GM12864 (cell line): ENCODE measurements at places on chromosomes 4 and X.
A peak's percentile ranks its signal among the peaks of the same experiment; 100 is the strongest.

DNA sequence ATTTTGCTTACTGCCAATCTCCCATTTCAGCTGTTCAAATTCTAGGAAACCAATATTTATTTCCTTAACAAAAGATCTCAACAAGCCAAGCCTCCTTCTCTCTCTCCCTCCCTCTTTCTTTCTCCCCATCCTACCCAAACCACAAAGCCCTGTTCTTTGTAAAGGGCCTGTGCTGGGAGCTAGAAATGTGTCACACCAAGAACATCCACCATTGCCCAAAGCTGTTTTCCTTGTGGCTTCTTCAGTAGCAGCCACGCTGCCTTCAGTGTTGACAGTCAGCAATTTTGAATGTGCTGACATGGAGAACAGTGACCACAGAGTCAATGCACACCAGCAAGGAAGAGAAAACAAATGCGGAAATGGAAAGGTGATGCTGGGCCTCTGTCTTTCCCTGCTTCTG is 203.0 kb downstream of the MAML3 start:
- no peak for DNase-seq

GRCh38 chr4:70473679-70474078 is 1.7 kb downstream of the MUC7 start:
- DNase-seq = no peak

GRCh38 chrX:23773601-23774175 is 9.3 kb upstream of the SAT1 start:
- DNase-seq = no peak

DNA sequence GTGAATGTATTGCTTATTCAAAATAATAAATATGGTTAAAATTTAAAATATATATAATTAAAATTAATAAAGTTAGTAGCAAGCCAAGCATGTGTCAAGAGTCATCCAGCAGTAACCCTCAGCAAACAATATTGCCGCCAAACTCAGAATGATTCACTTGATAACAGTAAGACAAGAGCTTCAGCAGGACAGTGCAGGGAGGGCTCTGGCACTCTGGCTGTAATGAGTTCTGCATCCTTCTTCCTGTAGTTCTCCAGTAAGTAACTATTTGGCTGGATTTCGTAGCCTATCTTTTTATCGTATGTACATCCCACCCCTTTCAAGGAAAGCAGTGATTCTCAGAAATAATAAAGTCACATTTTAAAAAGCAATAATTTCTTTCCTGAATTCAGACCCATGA is 17.6 kb downstream of the OTUD6A start:
- no peak for DNase-seq

GRCh38 chrX:46849933-46850332 is 13.1 kb downstream of the RP2 start:
- DNase-seq = no peak

- no peak for DNase-seq
These were observed 28.3 kb upstream of the PLCXD1 start for GRCh38 chrX:252957-253291.

DNA sequence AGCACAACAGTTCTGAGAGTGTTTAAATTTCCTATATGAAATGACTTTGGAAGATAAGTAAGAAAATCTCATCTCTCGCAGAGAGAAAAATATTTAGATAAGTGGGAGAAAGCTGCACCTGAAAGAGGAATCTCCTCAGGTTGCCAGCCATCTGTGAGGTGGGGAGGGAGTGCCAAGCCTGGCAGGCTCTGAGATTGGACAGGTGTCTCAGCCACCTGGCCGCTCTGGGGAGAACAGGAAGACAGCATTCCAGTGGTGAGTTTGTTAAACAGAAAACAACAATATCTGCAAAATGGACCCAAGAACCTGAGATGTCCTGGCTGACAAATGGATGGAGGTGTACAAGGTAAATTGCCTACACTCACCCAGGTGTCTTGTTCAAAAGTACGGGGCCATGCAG is 31.3 kb downstream of the EMCN start:
- no peak for DNase-seq

DNA sequence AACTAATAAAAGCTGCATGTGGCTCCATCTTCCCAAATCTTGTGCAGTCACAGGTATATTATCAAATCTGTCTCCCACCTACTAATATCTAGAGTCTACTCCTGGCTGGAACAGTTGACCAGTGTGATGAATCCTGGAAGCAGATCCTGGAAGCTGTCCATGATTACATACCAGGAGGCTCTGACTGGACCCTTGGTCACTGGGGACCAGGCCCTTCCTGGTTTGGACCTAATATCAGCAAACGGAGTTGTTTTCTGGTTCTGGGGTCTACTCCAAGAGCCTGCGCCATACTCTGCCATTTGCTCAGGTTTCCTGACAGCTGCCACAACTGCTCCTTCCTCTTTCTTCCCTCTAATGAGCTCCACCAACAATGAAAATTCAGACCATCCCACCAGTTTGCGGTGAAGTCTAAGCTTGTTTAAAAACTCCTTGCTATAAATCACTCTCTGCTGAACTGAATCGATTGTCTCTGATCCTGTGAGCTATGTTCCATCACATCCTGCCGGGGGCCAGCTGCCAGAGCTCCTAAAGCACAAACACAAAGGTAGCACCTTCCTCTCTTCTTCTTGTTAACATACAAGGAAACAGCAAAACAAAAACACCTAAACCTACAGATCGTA is 114.2 kb downstream of the PALLD start:
- no peak for DNase-seq

GRCh38 chrX:23662187-23662586 is 5.1 kb upstream of the PRDX4 start:
- peak; percentile 10 for DNase-seq

DNA sequence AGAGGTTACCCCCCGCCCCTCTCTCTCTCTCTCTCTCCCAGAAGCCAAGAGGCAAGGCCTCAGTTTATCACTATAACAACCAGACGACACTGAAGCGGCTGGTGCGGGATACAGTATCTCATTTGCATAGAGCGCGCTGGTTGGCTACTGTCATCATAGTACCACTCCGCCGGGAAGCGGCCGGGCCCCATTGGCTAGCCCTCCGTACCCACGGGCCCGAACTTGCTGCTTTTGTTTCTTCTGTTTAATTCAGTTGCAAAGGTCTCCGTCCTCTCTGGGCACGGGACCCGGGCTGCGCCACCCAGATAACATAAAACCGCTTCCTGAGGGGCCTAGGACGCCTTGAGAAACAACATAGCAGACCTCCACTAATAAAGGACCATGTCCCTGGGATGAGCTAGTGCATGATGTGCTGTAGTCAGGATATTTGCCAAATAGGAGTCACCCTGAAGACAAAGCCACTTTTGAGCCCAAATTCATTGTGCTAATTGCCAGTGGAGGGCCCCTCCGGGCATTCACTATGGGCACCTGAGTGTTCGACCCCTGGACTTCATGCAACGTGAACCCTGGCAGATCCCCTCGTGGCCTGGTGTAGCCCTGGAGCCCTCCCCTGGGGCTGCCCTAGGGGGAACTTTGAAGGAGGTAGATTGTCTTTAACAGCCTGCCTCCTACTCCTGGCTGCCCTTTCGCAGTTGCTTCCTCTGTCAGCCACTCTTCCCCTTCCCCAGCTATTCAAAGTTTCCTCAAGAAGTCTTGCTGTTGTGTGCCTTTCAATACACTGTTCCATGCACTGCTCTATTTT is at the start of gene PCYT1B:
Gene PCYT1B, minus strand, starts transcription at position 91 of the 802 bp plus-strand sequence. CDS start 242 bp downstream, outside the sequence.
- DNase-seq = no peak

DNA sequence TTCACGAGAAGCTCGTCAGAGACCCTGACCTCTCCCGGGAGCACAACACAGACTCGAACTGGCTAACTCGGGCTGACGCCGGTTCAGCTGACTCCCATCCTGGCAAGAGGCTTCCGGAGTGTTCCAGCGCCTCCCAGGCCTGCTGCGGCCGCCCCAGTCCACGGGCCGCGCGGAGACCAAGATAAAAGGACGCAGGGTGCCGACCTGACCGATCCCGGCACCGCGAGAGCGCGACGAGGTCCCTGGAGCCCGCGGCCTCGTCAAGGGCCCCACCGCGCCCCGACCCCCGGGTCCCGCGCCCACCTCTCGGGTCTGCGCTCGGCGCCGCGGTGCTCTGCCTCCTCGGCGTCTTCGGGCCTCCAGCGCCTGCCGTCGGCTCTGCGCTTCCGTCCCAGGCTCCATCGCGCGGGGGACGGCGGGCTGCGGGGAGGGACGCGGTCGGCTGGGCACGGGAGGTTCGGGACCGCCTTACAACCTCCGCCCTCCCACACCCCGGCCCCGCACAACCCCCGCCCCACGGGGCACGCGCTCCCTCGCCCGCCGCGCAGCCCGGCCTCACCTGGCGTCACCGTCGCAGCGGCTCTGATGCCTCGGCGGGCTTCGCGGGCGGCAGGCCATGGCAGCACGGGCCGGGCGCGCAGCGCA is 426 bp downstream of the SLBP start:
- no peak for DNase-seq

GRCh38 chrX:452598-452997 is 65.9 kb upstream of the PPP2R3B start:
- no peak for DNase-seq

GRCh38 chrX:151818828-151819227 is 84.3 kb downstream of the CNGA2 start:
- DNase-seq = no peak

- DNase-seq = no peak
These were observed 183.4 kb upstream of the MAP3K15 start for GRCh38 chrX:19698691-19699090.

GRCh38 chr4:160510928-160511327 is 1408.0 kb downstream of the RAPGEF2 start:
- no peak for DNase-seq

GRCh38 chr4:159206427-159206871 is 103.6 kb downstream of the RAPGEF2 start:
- DNase-seq = peak; percentile 80

GRCh38 chr4:124212815-124213630 is 499.5 kb downstream of the ANKRD50 start:
- DNase-seq = no peak

DNA sequence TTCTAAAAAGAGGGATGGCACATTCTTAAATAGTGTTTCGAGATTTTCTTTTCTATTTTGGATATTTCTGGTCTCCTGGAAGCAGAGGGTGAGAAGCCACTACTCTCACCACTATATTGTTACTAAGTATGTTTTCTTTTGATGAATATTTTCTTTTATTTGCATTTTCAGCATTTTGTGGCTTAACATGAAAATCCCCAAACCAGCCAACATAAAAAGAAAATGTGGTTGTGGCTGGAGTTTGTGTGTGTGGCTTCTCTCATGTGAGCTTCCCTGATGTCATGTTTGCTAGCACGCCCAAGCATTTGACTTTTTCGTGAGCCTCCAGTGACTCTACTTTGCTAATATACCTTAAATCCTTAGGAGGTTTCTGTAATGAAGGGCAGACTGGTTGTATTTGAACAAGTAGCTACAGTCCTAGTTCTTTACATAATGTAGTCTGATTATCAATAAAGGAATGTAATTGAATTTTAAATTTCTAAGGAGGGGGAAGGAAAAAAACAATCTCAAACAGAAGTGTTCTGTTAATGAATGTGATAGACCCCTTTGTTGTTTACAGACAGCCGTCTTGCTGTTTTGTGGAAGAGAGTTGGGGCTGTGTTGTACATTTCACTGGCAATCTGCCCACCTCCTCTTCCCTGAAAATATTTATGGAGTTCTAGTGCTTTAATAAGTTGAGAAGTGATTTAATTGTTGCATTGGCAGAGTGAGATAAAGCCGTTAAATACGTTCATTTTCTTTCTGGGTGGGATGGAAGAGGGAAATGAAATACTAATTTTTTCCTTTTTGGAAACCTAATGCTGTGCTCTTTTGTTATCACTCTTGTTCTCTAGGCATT is 114.6 kb downstream of the ARHGAP10 start:
- DNase-seq = peak; percentile 41

GRCh38 chr4:171441300-171441941 is 371.8 kb upstream of the GALNTL6 start:
- DNase-seq = no peak

DNA sequence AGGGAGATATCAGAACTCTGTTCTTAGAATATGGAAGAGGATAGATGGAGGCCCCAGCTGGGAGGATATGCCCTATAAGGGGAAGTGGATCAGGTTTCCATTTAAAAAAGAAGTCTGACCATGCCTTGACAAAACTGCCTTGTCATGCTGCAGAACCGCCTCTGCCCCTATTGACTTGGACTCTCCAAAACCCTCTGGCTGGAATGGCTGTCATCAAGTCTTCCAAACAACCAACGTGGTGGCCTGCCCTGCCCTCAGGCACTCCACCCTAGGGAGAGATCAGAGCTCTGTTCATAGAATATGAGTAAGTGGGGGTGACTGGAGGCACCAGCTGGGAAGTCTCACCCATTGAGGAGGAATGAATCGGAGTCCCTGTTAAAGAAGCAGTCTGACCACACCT is 114.9 kb downstream of the VSIG4 start:
- DNase-seq = no peak

GRCh38 chr4:140330311-140330900 is 43.0 kb upstream of the SCOC start:
- DNase-seq = no peak

GRCh38 chr4:183838987-183839712 is 66.0 kb upstream of the STOX2 start:
- DNase-seq = no peak

GRCh38 chr4:184309241-184310170 is 91.8 kb upstream of the ENPP6 start:
- DNase-seq = no peak

GRCh38 chrX:67545036-67545821 is 1.4 kb downstream of the AR start:
- DNase-seq = no peak

DNA sequence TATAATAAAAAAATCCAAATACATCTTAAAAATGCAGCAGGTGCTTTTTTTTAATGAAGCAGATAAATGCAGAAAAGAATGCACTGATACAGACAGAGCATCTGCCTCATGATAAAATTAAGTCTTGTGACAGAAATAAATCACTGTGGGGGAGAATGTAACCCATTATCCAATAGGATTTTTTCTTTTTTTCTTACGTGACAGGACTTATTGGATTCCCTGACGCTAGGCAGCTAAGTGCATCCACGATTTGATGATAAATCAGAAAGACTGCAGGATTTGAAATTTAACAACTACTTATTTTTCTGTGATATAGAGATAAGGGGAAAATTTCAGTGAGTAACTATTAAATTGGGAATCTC is 110.6 kb upstream of the PPARGC1A start:
- no peak for DNase-seq

- no peak for DNase-seq
These were observed 21.4 kb upstream of the PPP2R2C start for GRCh38 chr4:6493658-6494304.

DNA sequence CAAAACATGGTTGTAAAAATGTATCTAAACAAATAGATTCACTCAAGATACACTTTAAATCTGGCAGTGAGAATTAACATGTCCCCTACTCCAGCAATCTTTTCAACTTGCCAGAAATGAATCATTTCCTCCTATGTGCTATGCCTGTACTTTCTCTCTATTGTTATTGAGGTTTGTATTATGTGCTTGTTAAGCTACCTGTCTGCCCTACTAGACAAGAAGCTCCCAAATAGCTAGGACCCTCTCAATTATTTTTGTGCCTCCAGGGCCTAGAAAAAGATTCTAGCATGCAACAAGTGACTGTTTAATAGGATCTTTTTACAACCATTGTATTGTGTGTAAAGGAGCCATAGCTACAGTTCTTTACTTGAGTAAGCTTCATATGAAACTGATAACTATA is 3.5 kb upstream of the SAP30 start:
- DNase-seq = no peak

- DNase-seq = no peak
These were observed 2.9 kb downstream of the GYG2 start for GRCh38 chrX:2831471-2832228.

- no peak for DNase-seq
These were observed 46.4 kb upstream of the KCTD8 start for GRCh38 chr4:44494810-44495701.

GRCh38 chrX:20445109-20445508 is 178.4 kb upstream of the RPS6KA3 start:
- DNase-seq = no peak
